ENCODE measurements at places on chromosomes 12 and 14. TPM values are rescaled to one million over a fixed set of nuclear protein-coding genes. Genes with fewer than 3 reads are reported as not detected.

GRCh38 chr14:37060496-37061260, 111.7 kb downstream of the SLC25A21 start:
- no peak for DNase-seq
- H3K36me3 ChIP-seq = no peaks in the 10 kb centered on the region
- no peak overlapping the region for H3K27ac ChIP-seq
- H3K4me3 ChIP-seq = no peak overlapping the region
- H3K4me1 ChIP-seq = no peaks in the 10 kb centered on the region

DNA sequence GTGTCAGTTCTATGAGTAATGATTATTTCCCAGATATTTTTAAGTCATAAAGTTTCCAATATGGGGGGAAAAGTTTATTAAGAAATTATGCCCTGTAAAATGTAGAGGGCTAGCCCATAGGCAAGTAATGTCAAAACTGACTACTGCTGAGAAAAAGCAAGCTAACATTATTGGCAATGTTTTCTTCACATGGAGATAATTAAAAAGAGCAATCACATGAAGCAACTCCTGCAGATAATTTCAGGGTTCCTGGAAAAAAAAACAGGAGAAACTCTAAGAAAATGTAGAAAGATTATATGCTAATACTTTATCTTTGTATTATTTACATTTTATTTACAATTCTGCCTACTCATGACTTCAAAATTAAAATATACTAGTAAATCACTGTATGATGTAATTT, 39.8 kb downstream of the PPP1R12A start:
- no peaks in the 10 kb centered on the region for H3K36me3 ChIP-seq
- DNase-seq = no peak
- H3K4me1 ChIP-seq = peaks cover 4% of the 10 kb centered on the region

- H3K36me3 ChIP-seq = no peaks in the 10 kb centered on the region
- no peaks in the 10 kb centered on the region for H3K4me1 ChIP-seq
- no peaks in the 10 kb centered on the region for H3K27me3 ChIP-seq
- no peak overlapping the region for H3K4me3 ChIP-seq
- no peak overlapping the region for H3K27ac ChIP-seq
Measured at GRCh38 chr12:114636723-114637480, 47.1 kb downstream of the TBX3 start.

- H3K27me3 ChIP-seq = no peaks in the 10 kb centered on the region
- H3K4me1 ChIP-seq = peaks cover 19% of the 10 kb centered on the region
- DNase-seq = no peak
- no peak overlapping the region for H3K4me3 ChIP-seq
- H3K36me3 ChIP-seq = no peaks in the 10 kb centered on the region
Measured at GRCh38 chr14:49971156-49972130, 78.6 kb downstream of the ARF6 start.

- H3K27me3 ChIP-seq = no peaks in the 10 kb centered on the region
- no peak overlapping the region for H3K4me3 ChIP-seq
- no peaks in the 10 kb centered on the region for H3K4me1 ChIP-seq
- no peak for DNase-seq
Measured at GRCh38 chr12:75672200-75672599, 160.8 kb upstream of the KRR1 start.

DNA sequence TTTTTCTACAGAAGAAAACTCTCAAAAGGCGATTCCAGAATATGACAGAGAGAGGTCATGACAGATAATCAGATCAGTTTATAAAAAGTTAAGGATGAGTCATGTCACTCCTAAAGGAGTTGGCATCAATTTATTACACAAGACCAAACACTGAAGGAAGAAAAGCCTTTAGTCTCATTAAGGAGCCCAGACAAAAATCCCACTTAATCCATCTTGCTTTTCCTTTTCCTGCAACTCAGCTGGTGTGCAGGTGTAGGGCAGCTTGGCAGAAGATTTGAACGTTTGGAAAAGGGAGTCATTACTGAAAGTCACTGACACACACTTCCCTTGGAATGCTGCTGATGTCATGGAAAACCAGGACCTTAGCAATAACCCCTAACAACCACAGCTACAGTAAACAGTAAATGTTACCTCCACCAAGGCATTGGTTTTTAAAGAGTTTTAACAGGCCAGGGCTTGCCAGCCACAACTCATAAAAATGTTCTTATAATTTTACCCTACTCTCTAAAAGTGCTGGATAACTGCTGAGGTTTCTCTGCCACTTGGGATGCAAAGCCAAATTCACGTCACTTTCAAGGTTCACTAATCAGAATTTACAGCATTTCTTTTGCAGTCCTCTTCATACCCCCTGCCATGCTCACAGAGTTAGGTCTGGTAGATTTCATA, 320.6 kb downstream of the RAD51B start:
- peak; percentile 72 for DNase-seq
- no peaks in the 10 kb centered on the region for H3K36me3 ChIP-seq
- H3K4me3 ChIP-seq = no peak overlapping the region
- no peaks in the 10 kb centered on the region for H3K27me3 ChIP-seq

DNA sequence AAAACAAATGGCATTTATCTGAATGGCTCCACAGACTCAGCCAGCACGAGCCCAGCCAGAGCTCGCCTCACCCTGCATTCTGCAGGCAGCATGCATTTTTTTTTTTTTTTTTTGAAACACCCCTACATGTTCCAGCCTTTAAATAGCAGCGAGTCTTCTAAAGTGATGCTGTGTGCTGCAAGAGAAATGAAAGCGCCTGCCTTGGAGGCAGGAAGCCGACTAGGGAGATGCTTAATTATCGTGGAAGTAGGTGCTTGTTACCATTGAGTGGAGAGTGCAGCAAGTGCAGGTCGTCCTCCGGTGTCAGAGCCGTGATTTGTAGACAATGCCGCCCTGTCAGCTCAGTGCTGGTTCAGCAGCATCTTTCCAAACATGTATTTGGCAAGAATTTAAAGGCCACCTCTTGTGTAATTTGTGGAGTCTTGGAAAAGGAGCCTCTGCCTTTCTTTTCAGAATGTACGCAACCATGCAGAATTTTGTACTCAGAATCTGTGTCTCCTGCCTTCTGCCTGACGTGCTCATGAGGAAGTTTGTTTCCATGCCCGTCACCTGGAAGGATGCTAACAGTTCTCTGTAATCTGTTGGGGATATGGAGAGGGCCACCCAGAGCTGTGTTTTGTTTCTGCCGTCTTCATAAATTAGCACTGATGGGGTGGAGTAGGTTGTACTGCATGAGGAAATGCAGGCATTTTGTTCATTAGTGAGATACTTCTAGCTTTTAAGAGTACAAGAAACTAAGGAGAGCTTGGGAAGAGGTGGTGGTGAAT, 345.9 kb upstream of the RGS6 start:
- no peaks in the 10 kb centered on the region for H3K4me1 ChIP-seq
- no peak overlapping the region for H3K4me3 ChIP-seq
- no peaks in the 10 kb centered on the region for H3K27me3 ChIP-seq
- H3K27ac ChIP-seq = no peak overlapping the region
- no peaks in the 10 kb centered on the region for H3K36me3 ChIP-seq

DNA sequence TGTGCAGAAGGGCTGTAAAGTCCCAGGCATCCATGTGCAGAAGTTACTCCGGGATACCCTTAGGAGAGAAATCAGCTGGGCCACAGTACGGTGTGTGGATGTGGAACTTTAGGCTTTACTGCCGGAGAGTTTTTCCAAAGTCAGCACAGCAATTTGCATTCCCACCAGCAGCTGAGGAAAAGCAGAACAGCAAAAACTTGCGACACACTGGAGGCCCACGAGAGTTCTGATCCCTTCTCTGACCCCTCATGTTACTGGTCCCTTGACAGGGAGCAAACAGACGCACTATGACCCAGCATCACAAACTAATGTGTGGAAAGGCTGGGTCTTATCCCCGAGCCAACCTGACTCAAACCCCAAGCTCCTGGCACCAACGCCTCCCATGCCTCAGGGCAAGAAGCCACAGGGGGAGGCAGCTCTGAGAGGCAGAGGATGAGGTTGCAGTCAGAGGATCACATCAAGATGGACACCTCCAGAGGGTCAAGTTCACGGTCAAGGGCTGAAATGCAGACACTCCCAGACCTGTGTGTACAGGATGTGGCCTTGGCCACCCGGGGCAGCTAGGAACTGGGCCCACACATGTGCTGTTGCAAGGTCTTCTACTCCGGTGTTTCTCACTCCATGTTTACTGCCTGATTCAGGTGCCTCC, 38.6 kb downstream of the CCDC88C start:
- H3K36me3 ChIP-seq = no peaks in the 10 kb centered on the region
- DNase-seq = no peak
- H3K27ac ChIP-seq = no peak overlapping the region
- H3K27me3 ChIP-seq = no peaks in the 10 kb centered on the region

DNA sequence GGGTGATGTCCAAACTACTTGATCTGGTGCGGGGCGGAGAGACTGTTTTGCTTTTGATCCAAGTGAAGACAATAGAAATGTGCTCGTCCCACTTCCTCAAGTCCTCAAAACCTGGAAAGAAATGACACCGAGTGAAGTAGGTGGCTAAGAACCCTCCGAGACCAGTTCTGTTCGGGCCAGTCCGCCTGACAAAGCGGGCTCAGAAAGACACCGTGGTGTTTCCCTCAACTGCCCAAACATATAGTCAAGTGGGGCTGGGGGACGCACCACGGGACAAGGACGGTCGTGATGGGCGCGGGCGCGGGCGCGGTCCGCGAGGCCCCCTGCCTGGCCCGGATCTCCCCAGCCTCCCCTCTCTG, 1.6 kb downstream of the PHLDA1 start:
- no peaks in the 10 kb centered on the region for H3K27me3 ChIP-seq
- H3K36me3 ChIP-seq = no peaks in the 10 kb centered on the region
- peak overlapping the region; percentile 56 for H3K4me3 ChIP-seq
- peaks cover 5% of the 10 kb centered on the region for H3K4me1 ChIP-seq

DNA sequence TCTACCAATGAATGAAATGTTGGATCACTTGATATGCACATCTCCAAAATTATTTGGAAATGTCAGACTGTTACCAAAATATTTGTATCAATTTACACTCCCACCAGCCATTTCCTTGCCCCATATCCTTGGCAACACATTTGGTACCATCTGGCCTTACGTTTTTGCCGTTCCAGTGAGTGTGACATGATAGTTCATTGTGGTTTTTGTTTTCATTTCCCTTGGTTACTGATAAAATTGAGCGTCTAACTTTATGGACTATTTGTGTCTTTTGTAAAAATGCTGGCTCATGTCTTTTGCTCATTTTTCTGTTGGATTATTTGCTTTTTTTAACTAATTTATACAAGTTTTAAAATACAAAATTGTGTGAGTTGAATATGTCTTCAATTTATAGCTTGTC, 11.0 kb downstream of the KLHDC1 start:
- H3K27ac ChIP-seq = no peak overlapping the region
- H3K27me3 ChIP-seq = no peaks in the 10 kb centered on the region
- no peak overlapping the region for H3K4me3 ChIP-seq

DNA sequence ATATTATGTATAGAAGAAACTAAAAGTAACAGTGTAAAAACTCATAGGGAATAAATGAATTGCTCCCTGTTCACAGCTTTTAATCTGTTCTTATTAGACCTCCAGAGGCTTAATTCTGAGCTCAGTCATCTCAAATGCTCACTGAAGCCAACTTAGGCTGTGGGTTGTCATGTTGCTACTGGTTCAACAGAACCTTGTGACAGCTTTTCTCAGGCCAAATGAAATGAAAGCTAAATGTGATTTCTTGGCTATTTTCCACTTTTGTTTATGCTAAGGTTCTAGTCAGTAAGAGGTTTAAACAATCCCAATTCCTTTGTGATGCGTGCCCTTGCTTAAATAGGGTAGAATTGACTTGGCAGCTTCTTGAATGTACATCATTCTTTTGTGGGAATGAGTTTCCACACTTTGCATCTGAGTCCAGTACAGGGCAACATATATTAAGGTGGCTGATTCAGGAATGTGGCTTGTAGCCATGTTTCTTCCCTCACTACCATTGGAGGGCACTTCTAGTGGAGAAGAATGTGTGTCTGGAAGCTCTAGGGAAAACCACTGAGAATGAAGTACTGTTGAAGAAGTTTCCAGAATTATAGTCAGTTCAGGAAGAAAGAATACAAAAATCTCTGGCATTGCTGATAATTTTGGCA, 156.4 kb downstream of the NEDD1 start:
- H3K36me3 ChIP-seq = no peaks in the 10 kb centered on the region
- no peak overlapping the region for H3K4me3 ChIP-seq
- no peak overlapping the region for H3K27ac ChIP-seq

- no peak overlapping the region for H3K27ac ChIP-seq
- DNase-seq = no peak
- H3K27me3 ChIP-seq = no peaks in the 10 kb centered on the region
- no peaks in the 10 kb centered on the region for H3K4me1 ChIP-seq
- no peak overlapping the region for H3K4me3 ChIP-seq
- no peaks in the 10 kb centered on the region for H3K36me3 ChIP-seq
Measured at GRCh38 chr14:64581363-64581762, 31.6 kb downstream of the PPP1R36 start.

- H3K27ac ChIP-seq = no peak overlapping the region
- H3K4me1 ChIP-seq = no peaks in the 10 kb centered on the region
- H3K27me3 ChIP-seq = no peaks in the 10 kb centered on the region
Measured at GRCh38 chr14:86221000-86221399, 691.1 kb downstream of the FLRT2 start.

DNA sequence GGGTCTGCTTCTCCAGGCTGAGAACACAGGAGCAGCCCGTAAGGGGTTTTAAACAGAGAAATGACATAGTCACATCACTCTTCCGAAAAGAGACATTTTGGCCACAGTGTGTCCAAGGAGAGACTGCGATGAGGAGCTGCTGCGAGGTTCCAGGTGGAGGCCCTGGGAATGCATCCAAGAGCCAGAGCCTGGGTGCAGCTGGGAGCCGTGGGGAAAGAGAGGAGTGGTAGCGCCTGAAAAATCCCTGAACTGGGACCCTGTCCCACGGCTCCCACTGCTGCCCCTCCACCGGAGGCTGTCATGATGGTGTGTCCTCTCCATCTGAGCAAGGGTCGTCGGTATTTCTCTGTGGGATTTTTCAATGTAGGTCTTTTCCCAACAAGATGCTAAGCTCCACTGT, 146.9 kb downstream of the BCL11B start:
- H3K27me3 ChIP-seq = no peaks in the 10 kb centered on the region
- DNase-seq = no peak
- no peak overlapping the region for H3K27ac ChIP-seq
- no peaks in the 10 kb centered on the region for H3K36me3 ChIP-seq

- peak; percentile 31 for DNase-seq
- H3K4me1 ChIP-seq = peaks cover 9% of the 10 kb centered on the region
- H3K27ac ChIP-seq = no peak overlapping the region
- no peaks in the 10 kb centered on the region for H3K27me3 ChIP-seq
Measured at GRCh38 chr12:92030618-92031017, 115.0 kb downstream of the BTG1 start.

DNA sequence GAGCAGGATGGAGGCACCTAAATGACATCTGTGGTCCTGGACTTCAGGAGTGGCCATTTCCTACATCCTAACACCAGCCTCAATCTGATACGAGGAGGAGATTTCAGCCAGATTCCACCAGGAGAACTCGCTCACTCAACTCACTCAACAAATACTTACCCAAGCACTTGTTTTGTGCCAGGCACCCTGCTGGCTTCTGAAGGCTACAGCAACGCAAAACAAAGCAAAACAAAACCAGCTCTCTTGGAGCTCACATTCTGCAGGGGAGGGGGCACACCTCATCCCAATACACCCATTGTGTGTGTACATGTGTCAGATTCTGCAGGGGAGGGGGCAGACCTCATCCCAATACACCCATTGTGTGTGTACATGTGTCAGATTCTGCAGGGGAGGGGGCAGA, 144.8 kb downstream of the PIWIL1 start:
- H3K4me1 ChIP-seq = no peaks in the 10 kb centered on the region
- DNase-seq = no peak
- no peak overlapping the region for H3K27ac ChIP-seq
- no peaks in the 10 kb centered on the region for H3K27me3 ChIP-seq

- no peaks in the 10 kb centered on the region for H3K36me3 ChIP-seq
- no peak overlapping the region for H3K4me3 ChIP-seq
- DNase-seq = no peak
- no peak overlapping the region for H3K27ac ChIP-seq
- H3K4me1 ChIP-seq = no peaks in the 10 kb centered on the region
Measured at GRCh38 chr12:104011253-104011652, 38.7 kb downstream of the GLT8D2 start.

The EXOC3L4 gene
- 1.2 TPM for total RNA-seq

The IGF1 gene
- total RNA-seq = 9.3 TPM

The TBX3 gene
- total RNA-seq = 51.9 TPM

The PSMC1 gene
- total RNA-seq = 65.0 TPM

The SERPINA12 gene
- not detected for total RNA-seq

The LRP1-AS gene
- total RNA-seq = not detected
